ENCODE measurements at places on chromosomes 2 and 18. TPM values are rescaled to one million over a fixed set of nuclear protein-coding genes. Genes with fewer than 3 reads are reported as not detected.
A peak's percentile ranks its signal among the peaks of the same experiment; 100 is the strongest.

DNA sequence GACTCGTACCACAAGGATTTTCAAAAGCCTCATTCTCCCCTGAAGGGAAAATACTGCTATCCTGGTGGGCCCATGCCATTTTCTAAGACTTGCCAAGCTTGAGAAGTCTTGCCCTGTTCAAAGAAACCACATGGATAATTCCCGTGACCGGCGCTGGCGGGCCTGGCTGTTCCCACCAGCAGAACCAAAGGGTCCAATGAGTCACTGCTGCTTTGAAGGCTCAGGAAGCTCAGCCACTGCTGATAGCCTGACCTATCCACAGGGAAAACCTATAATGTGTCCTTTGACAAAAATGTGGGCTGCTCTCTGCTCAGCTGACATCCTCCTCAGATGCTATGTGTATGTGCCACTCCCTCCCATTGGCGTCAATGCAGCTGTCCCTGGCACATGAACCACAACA, 137.9 kb upstream of the RAB12 start:
- no peak for DNase-seq

DNA sequence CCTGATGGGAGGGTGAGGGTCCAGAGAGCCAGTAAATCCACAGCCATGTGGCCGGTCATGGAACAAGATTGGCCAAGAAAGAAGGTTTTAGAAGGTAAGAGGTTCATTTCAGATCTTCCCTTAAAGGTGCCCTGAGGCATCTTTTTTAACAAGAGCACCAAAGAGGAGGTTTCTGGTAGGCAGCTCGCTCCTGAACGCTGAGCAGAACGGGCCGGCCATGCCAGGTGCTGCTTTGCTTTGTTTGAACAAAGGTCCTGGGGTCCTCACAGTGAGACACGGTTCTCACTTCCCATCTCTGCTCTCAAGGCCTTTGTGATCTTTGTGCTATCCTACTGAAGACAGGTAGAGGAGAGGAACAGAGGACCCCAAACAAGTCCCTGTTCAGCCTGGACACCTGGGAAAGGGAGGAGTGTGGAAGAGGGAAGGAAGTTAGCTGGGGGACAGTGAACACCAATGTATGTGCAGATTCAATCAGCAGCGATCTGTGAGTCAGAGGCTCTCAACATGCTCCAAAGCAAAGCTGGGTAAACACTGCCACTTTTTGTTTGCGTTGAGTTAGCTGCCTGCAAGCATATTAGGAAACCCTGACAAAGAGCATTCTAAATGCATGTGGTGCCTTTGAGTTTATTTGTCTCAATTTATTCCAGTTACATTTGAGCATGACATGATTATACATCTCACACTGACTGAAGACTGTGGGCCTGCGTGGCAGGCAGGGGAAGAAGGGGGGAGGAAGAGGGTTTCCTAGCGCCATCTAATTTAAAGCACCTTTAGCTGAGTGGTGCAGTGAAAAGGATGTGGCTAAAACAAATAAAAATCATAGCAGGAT, 102.4 kb downstream of the ASB1 start:
- DNase-seq = peak; percentile 44

DNA sequence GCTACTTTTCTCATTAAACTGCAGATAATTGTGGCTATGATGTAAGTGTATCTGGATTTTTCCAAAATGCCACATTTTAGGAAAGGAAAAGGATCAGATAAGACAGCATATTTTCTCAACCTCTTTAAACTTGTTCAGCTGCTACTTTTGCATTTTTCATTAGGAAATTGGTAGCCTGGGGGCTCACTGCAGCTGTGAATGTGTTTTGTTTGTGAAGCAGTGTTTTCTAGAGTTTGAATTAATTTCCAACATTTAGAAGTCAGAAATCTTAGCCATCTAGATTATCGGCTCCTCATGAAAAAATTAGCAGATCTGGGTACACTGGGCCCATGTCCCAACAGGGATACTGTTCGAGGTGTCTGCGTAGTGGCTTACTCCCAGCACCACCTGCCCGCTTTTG, 56.3 kb upstream of the ZDBF2 start:
- DNase-seq = no peak

GRCh38 chr2:54876764-54877163, 153.3 kb downstream of the EML6 start:
- DNase-seq = no peak

- DNase-seq = no peak
Observed at GRCh38 chr2:60064687-60065389, 488.6 kb downstream of the BCL11A start.

DNA sequence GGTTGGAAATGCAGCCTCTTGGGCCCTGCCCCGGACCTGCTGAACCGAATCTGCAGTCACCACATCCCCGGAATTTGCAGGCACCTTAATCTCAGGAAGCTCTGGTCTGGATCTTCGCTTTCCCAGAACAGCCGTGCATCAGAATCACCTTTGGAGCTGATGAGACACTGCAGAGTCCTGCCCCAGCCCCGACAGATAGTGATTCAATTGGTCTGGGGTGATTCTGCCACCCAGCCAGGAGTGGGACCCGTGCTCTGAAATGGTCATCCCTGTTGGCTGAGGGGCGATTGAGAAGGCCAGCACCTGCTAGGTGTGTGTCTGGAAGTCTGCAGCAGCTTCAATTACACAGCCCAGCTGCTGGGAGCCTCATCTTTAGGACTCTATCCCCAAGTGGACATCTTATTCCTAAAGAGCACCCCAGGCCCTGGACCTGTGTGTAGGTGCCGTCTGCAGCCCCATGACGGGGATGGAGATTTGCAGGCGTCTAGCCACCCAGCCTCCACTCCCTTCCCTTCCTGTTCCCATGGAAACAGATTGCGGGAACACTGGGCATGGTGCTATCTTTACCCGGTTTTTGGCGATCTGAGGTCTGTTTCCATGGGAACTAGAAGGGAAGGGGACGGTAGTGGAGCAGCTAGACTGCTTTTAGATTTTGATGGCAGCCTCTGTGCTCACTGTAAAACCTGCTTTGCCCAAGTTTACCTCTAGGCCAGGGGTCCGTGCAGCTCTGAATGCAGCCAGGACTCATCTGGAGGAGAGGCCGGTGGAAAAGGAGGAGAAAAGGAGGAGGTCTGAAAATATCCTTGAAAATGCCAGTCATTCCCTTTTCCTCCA, 156.1 kb downstream of the LDLRAD4 start:
- no peak for DNase-seq

CHRNG gene
- not detected for polyA plus RNA-seq

GRCh38 chr2:207260947-207261346, 95.2 kb upstream of the KLF7 start:
- DNase-seq = no peak

- no peak for DNase-seq
Observed at GRCh38 chr2:70009762-70010575, 48.5 kb upstream of the ASPRV1 start.

- DNase-seq = no peak
Observed at GRCh38 chr2:224994242-224994823, 47.9 kb downstream of the DOCK10 start.

GRCh38 chr2:239997686-239998409, 27.3 kb downstream of the NDUFA10 start:
- DNase-seq = no peak

RFX8 gene
- 2.3 TPM for polyA plus RNA-seq

DNA sequence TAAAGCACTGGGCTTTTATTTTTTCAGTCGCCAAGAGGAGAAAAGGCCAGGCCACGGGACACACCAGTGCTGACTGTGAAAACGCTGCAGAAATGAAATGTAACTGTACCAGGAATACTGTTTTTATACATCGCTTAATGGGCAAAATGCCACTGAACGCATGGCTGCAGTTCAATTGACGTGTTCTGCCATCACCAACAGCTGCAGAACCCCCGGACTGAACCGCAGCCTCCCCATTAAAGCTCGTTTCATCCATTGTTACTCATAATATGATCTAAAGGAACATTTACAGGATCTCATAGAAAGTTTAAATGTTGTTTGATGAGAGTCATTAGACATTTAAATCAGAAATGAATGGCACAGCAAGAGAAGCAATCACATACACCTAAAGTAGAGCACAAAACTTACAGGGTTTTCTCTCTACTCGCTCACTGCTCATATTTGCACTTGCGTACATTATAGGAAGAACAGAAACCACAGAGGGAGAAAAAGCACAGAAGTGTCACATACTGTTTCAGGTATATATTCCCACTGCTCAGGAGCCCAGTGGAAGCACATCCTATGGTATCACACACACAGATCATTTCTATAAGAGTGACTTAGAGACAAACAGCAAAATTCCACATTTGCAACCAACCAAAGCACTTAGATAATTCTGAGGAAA, 35.3 kb downstream of the TCF4 start:
- peak; percentile 78 for DNase-seq

SCN9A gene
- 39.9 TPM for polyA plus RNA-seq

GRCh38 chr2:109563980-109564550, 49.7 kb downstream of the SEPTIN10 start:
- DNase-seq = no peak

TSPYL6 gene
- polyA plus RNA-seq = not detected

PCARE gene
- polyA plus RNA-seq = not detected

SMYD5 gene
- polyA plus RNA-seq = 13.8 TPM

DNA sequence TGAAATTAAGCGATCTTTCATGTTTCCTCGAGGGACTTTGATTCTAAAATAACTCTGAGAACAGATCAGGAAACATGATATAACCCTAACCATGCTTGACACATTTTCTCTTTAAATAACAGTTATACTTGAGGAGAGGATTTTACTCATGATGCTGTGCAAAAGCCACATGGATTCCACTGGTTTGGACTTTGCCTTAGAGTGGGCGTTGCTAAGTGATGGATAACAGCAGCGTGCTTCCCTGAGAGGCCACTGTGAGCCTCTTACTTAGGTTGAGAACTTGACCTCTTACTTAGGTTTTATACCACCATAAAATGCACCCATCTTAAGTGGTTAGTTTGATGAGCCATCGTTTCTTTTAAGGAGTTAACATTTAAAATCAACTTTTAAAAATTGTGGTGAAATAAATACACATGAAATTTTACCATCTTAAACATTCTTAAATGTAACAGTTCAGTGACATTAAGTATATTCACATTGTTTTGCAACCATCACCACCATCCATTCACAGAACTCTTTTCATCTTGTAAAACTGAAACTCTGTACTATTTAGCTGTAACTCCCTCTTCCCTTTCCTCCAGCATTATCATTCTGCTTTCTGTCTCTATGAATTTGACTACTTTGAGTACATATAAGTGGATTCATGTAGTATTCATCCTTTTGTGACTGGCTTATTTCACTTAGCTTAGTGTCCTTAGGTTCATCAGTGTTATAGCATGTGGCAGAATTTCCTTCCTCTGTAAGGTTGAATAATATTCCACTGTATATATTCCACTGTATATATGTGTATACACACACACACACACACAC, 22.6 kb downstream of the ANXA4 start:
- DNase-seq = no peak

- DNase-seq = no peak
Observed at GRCh38 chr18:58323866-58324762, 280.1 kb downstream of the NEDD4L start.

XPO1 gene
- 92.6 TPM for polyA plus RNA-seq

C2orf42 gene
- polyA plus RNA-seq = 10.7 TPM

DNA sequence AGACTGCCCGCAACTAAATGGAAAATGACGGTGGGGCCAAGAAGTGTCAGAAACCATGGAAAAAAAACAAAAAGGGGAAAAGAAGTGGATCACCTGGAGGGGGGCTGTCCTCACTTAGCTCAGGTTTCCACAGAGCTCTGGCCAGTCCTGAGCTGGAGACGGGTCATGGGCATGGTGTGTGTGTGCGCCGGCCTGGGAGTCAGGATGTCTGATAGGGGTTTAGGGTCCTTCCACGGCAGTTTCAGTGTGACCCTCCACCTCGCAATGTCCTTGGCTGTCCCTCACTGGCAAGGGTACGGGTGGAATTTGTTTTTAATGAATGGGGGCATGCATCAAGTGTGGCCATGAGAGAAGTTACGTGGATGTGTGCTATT, 133.2 kb upstream of the MEIS1 start:
- DNase-seq = no peak

TYMS gene
- polyA plus RNA-seq = 46.6 TPM

- no peak for DNase-seq
Observed at GRCh38 chr2:34578641-34579040, 979.5 kb upstream of the FAM98A start.

DNA sequence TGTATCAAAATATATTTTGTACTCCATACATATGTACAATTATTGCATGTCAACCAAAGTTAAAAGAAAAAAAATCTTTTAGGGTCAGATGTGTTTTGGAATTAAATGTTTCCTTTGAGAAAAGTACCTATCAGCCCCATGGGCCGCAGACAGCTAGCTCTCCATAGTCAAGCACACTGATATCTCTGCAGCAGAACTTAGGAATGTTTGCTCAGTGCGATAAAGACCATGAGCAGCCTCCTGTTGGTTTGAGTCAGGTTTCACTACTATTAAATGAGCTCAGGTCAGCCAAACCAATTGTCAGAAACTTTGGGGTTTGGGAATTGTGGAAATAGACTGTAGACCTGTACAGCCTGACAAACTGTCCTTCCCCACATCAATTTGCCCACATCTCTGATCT, 33.7 kb downstream of the LCT start:
- DNase-seq = no peak

GRCh38 chr2:12167525-12168317, 421.3 kb downstream of the LPIN1 start:
- DNase-seq = no peak

R3HDM1 gene
- 39.1 TPM for polyA plus RNA-seq

DNA sequence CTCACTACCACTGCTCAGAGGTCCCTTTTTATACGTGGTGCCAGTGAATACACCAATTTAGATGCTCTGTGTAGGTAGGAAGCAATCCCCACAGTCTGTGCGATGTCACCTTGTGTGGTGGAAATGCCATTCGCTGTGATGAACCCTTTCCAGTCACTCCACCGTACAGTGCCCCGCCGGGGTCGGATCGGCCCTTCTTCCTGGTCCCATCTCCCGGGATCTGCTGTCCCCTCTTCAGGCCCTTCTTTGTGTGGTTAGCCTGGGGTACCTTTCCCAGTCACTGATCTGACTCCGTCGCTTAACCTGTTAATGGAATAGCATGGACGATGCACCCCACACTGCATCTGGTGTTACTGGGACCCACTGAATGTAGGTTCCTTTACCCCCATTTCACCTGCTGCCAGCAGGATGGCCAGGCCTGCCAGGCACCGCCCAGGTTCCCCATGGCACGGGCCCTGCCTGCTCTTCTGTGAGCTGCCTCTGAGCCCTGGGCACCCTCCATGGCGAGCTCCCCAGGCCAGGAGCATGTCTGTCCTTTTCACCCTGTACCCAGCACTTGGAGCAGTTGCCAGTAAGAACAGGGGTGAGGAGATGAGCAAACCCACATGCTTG, 18.0 kb downstream of the TWIST2 start:
- no peak for DNase-seq

GRCh38 chr2:177195194-177195593, 17.4 kb upstream of the HNRNPA3 start:
- no peak for DNase-seq

- no peak for DNase-seq
Observed at GRCh38 chr2:105539331-105539730, 140.5 kb upstream of the FHL2 start.

Data from AG04450 (cell line).